Suppressor macrophage (primary cell): ENCODE measurements at places on chromosomes 13 and 19.

GRCh38 chr13:31904941-31905824, 126.4 kb upstream of the FRY start:
- DNase-seq: no peak

- no peak for DNase-seq
Measured at GRCh38 chr13:87779426-87779825, 108.3 kb downstream of the SLITRK5 start.

- DNase-seq: no peak
Measured at GRCh38 chr13:92494915-92495314, 731.7 kb upstream of the GPC6 start.

GRCh38 chr13:65417953-65418352, 1812.2 kb downstream of the PCDH9 start:
- DNase-seq: no peak

DNA sequence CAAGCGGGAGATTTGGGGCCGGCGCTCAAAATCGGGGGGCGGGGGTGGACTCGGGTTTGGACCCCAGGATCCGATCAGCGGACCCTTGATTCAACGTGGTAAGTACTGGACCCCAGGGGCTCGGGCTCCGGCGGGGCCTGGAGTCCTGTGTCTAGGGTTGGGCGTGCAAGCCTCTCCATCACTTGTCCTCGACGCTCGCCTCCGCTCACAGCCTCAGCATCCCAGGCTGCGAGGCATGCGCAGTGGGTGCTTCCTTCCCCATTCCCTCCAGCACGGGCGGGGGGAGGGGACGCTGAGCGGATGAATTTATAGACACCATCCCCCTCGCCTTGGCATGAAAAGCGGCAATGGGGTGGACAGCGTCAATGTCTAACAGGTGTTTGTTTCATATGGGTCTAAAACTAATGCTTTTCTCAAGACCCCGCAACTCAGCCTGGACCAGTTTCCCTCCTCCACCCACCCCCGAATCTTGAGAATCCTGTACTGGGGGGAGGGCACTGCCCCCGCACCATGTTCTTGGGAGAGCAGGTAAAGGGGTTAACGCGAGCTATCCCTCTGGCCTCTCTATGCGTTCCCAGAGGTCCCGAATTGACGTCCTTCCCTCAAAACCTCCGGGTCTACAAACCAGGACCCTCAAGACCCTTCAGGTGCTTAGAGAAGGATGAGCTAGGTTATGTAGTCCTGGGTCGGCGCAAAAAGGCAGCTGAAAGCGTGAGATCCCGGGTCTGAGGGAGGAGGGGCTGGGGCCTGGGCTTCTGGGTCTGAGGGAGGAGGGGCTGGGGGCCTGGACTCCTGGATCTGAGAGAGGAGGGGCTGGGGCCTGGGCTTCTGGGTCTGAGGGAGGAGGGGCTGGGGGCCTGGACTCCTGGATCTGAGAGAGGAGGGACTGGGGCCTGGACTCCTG, 579 bp downstream of the CPT1C start:
- DNase-seq: no peak

DNA sequence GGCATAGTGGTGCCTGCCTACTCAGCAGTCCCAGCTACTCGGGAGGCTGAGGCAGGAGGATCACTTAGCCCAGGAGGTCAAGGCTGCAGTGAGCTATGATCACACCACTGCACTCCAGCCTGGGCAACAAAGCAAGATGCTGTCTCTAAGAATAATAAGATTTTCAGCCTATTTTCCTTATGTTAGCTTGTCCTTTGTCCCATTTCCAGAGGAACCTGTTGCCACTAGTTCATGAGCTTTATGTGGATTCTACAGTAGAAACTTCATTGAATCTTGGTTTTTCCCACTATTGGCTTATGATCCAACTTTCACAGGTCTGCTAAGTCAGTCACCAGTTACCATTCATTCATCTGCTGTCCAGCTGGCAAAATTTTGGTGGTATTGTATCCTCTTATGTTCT, 18.2 kb downstream of the FFAR2 start:
- no peak for DNase-seq

DNA sequence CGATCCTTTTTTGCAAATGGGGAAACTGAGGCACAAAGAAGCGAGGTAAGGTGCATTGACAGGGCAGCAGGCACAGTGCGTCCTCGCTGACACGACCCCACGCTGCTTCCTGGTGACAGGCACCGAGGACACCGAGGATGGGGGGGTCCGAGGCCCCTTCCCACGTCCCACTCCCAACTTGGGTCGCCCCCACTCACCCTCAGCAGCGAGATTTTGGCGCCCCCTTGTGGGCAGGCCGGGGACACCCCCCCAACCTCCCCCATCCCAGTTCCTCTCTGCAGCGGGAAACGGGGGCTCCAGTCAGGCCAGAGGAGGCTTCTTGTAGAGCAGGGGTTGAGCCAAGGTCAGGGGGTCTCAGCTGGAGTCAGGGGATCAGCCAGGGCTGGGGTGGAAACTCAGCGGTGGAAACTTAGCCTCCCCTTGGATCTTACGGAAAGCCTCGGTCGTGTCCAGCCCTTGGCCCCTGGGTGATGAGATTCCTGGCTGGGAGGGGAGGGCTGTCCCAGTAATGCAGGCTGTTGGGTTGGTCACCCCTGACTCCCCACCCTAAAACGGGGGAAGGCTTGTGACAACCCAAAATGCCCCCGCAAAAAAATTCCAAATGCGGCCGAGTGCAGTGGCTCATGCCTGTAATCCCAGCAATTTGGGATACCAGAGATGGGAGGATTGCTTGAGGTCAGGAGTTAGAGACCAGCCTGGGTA, 8.2 kb downstream of the SMIM24 start:
- peak; percentile 34 for DNase-seq

- DNase-seq: peak; percentile 76
Measured at GRCh38 chr19:54325194-54325621, 12.2 kb upstream of the LILRA5 start.

- no peak for DNase-seq
Measured at GRCh38 chr19:51143486-51143885, 1.4 kb downstream of the SIGLEC7 start.

DNA sequence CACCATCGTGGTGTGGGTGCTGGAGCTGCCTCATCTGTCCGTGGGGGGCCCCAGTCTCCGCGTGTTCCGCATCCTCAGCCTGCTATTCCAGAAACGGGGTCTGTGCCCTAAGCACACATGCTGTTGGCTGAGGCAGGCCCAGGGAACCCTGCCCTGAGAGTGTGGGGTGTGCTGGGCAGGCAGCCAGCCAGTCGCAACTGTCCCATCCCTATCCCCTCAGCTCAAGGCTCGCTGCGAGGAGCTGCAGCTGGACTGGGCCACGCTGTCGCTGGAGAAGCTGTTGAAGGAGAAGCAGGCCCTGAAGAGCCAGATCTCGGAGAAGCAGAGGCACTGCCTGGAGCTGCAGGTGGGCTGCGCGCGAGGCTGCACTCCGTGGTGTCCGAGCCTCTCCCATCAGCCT, 21.9 kb downstream of the PLEKHJ1 start:
- DNase-seq: no peak
